T-helper 17 cell (primary cell): ENCODE measurements at places on chromosomes 5 and 9. TPM values are rescaled to one million over a fixed set of nuclear protein-coding genes. Genes with fewer than 3 reads are reported as not detected.

- no peak for DNase-seq
Measured at GRCh38 chr9:124342776-124343485, 72.3 kb downstream of the PSMB7 start.

GRCh38 chr9:109904666-109905065 lies 124.7 kb downstream of the PALM2AKAP2 start:
- DNase-seq, result no peak

GRCh38 chr9:115674091-115674490 lies 479.5 kb upstream of the PAPPA start:
- DNase-seq, result no peak

GRCh38 chr5:16558984-16559629 lies 57.7 kb downstream of the RETREG1 start:
- no peak for DNase-seq

The SOX30 gene
- total RNA-seq, result 0.44 TPM

The SLC25A25 gene
- 20.4 TPM for total RNA-seq

The IFNA13 gene
- not detected for total RNA-seq

The PLPPR1 gene
- not detected for total RNA-seq

The ISL1 gene
- not detected for total RNA-seq

The NUP188 gene
- total RNA-seq, result 75.1 TPM
